ENCODE measurements at places on chromosomes 3 and 15. TPM values are rescaled to one million over a fixed set of nuclear protein-coding genes. Genes with fewer than 3 reads are reported as not detected.

FSIP1 gene
- total RNA-seq, result 3.0 TPM

GRCh38 chr3:37974121-37975083 is 16.2 kb upstream of the VILL start:
- DNase-seq, result no peak

DNA sequence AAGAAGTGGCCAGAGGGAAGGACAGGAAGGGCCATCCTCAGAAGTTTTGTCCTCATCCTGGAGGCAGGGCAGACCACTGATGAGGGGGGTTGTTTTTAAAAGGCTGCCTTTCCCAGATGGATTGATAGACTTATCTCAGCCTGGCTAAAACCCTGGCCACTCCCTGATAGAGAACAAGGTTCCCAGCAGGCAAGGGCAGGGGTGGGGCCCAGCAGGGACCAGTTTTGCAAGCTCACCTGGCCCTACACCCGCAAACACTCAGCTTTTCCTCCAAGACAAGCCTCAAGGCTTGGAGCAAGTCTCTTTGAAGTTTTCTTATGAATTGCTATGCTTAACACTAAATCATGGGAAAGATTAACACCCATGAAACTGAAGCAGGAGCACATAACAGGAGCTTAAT is 9.1 kb downstream of the LIPC start:
- no peak for DNase-seq

DNA sequence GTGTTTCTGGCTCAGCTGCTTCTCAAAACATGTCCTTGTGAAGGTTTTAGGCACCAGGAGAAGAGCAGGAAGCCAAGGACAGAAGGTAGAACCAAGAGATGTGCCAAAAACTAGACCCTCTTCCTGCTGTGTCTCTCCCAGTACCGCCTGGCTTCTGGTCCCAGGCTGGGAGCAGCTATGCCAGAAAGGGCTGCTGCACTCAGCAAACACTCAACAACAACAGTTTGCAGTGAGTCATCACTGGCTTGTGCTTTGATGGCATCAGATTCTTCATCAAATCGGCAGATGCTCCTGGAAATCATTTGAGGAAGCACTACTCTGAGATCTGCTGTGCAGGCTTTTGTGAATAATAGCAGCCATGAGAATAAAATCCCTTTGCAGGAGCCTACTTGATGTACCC is 63.2 kb downstream of the DGKG start:
- no peak for DNase-seq

GRCh38 chr3:160379628-160380214 is 19.3 kb downstream of the IFT80 start:
- no peak for DNase-seq

All from urinary bladder (tissue), 4 donors.